ENCODE measurements at places on chromosomes 3 and 15.

DNA sequence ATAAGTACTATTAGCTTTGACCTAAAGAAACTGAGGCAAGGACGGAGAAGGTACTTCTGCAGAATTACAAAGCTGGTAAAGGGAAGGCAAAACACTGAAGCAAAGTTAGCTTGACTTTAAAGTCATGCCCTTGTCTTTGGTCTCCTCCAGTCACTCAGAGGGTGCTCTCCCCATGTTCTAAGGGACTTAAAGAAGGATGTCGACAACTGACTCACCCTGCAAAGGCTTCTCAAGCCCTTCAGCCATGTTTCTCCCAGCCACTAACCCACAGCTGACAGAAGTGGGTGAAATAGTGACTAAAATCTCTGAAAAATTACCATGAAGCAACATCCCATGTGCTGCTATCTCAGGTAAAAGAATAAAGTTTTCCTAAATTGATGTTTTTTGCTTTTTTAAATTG, 46.4 kb downstream of the SUCLG2 start:
- DNase-seq = no peak

DNA sequence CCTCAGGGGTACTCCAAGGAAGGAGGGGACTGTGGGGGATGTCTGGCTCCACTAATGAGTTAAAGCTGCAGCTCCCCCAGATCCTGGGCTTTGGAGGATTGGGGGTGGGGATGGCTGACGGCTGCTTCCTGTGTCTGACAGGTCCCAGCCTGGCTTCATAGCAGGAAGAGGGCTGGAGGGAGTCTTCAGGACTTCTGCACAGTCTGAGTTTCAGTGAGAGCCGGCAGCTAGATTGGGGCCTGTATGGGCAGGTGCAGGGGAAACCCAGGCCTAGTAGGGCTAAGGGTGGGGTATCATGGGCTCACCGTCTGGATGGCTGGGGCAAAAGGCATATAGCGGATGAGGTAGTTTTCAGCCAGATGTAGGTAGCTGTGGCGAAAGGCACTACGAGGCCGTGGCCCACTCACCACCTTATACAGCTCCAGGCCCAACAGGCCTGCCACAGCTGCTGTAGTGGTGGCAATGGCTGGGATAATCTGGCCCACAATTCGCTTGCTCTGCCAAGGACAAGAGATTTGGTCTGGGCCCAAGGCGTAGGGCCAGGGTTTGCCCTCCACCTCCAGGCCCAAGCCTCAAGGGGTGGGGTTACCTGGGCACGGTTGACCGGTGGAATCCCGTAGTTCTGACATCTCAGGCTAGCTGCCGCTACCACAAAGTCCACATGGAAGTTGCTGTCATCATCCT, 4.5 kb downstream of the INKA1 start:
- DNase-seq = peak; percentile 62

- no peak for DNase-seq
Measured at GRCh38 chr15:71469413-71469812, 340.9 kb upstream of the NR2E3 start.

DNA sequence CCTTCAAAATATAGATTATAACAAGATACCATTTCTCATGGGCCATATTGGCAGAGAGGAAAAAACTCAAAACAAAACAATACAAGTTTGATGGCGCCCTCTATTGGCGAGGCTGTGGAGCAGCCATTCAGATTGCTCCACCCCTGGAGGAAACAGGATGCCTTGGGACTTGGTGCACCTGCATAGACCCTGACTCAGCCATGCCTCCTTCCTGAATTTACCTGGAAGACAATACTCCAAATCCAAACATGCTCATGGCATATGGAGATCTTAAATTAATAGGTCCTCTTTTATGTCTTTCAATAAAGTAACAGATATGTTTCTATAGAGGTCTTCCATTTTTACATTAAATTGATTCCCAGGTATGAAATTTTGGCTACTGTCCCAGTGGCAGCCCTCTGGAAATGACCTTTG, 90.0 kb downstream of the APBA2 start:
- DNase-seq = peak; percentile 62

DNA sequence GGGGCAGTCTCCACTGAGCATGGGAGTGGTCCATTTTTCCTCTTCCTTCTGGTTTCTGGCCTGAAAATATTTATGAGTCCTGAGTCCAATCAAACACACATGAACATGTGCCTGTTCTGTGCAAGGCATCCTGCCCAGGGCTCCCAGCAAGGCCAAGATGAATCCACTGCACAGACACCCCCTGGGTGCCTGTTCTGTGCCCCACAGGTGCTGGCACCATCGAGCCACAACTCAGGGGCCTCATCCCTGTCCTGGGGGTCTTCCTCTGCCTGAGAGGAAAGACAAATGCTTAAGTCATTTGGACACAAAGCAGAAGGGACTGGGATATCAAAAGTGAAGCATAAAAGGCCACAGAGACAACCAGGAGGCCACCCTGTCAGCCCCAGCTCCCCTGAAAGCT, 87.4 kb upstream of the IQSEC1 start:
- DNase-seq = no peak

DNA sequence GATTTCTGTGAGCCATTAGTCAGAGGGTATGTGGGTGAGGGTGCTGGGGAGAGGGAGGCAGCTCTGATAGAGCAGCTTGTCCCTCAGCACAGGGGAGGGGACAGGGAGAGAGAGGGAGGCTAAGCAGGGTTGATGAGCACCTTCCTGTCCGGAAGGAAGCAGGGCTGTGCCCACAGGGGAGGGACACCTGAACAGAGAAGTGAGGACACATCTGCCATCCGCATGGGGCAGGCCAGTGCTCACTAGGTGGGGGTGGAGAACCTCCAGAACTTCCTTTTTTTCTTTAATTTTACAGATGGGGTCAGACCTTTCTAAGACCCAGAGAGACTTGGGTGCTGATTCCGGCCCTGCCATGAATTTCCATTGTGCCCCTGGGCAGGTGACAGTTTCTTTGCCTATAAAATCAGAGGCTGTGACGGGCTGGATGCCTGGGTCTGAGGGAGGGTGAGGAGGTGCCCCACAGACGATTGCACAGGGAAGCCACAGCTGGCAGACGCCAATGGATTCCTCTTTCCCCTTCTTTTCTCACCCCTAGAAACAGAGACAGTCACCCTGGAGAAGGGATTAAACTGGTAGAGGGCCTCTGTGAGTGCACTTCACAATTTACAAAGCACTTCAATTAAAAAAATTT, 4.1 kb upstream of the TGM5 start:
- DNase-seq = no peak

GRCh38 chr3:87088993-87089841, 98.3 kb upstream of the VGLL3 start:
- DNase-seq = peak; percentile 91

- DNase-seq = no peak
Measured at GRCh38 chr3:129764090-129764489, 129.4 kb downstream of the TMCC1 start.

DNA sequence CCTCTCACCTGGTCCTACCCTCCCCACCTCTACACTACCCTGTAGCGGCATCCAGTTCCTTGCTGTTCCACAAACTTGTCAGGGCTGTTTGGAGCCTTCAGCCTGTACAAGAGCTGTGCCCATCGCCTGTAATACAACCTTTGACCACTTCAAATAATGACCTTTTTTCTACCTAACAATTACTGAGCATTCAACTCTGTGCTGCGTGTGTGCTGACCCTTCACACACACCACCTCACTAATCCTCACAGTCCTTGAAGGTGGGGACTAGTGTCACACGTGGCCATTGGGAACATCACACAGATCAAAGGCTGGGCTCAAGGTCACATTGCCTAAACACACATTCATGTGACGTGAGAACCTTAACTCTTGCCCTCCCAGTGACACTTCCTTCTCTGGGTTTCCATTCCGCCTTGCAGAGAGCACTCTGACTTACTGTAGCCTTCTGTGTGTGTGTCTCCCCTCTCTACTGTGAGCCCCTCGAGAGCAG, 3.1 kb downstream of the C3orf20 start:
- DNase-seq = no peak

DNA sequence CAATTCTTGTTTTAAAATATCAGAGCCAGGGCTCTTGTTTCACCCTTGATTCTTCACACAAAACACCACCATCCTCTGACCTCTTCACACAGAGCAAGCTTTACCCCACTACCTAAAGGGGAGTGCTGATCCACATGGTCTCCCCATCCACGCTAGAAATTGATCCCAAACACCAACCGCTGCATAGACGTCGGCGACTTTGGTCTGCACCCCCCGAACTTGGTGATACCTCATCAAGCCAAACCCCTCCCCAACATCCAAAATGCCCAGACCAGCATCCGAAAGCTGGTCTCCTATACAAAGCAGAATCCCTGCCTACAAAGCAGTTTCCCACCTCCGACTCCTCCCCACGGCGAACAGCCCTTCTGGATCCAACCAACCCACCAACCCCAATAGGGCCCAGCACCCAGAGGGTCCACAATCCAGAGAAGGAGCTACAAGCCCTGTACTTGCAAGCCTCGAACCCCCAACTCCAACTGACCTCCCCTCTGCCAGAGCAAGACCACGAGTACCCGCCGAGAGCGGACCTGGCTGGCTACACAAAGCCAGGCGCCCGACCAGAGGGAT, 25.8 kb upstream of the MTHFS start:
- no peak for DNase-seq

DNA sequence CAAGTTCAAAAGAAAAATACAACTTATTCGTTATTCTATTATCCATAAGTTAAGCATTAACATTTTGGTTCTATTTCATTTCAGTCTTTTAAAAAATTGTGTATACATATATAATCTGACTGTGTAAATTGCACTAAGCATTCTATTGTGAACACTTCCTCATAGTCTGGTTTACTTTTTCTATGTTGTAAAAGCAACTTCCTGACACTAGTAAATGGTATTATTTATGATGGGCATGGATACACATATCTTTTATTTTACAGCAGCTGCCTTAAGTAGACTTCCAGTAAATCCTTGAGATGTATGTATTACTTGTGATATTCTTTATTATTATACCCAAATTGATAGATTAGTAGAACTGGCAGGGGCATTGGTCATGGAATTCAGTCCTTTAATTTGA, 58.2 kb downstream of the FNDC3B start:
- no peak for DNase-seq

DNA sequence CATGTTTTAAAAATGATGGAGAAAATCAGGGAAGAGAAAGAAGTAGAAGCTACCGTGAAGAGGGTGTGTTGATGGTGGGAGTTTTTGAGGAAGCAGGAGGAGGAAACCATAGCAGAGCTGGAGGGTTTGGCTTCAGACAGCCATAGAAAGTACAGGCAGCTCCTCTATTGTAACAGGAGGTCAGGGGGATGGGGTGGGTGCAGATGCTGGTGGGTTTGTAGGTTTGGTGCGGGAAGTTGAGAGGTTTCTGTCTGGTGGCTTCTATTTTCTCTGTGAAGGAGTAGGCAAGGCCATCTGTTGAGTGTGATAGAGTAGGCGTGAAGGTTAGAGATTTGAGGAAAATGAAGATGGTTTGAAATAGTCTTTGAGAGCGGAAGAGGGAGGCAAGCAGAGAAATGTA, 97.7 kb upstream of the TBC1D5 start:
- no peak for DNase-seq

DNA sequence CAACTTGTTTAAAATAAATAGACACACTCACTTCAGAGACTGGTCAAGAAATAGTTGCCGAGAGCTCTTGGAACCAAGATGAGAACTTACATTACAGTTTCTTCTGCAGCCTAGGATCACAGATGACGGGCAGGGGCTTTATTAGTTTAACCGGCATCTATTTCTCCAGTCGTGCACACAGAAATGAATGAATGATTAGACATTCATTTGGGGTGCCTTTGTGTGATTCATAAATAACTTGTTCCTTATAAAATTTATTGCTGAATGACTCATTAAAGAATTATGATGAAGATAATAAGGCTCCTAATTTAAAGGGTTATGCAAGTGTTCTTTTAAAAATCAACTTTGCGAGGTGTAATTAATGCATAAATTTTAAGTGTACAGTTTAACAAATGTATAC, 20.8 kb downstream of the NFKBIZ start:
- no peak for DNase-seq

DNA sequence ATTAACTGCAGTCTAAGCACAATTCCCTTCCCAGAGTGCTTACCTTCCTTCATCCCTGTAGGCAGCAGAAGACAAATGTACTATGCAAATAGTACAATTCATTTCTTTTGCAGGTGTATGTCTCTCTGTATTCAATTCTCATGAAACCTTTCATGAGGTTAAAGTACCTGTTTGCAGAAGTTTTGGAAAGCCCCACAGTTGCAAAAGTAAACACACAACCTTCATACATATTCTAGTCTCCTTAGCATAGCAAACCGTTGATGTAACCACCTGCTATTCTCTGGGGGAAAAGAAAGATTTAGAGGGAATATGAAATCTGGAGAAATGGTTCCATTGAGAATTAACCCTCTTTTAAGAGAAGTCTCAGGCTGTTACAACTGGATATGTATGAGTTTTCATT, 200.3 kb upstream of the SUCLG2 start:
- DNase-seq = no peak

GRCh38 chr3:123660900-123661299, 76.0 kb upstream of the HACD2 start:
- peak; percentile 99 for DNase-seq

DNA sequence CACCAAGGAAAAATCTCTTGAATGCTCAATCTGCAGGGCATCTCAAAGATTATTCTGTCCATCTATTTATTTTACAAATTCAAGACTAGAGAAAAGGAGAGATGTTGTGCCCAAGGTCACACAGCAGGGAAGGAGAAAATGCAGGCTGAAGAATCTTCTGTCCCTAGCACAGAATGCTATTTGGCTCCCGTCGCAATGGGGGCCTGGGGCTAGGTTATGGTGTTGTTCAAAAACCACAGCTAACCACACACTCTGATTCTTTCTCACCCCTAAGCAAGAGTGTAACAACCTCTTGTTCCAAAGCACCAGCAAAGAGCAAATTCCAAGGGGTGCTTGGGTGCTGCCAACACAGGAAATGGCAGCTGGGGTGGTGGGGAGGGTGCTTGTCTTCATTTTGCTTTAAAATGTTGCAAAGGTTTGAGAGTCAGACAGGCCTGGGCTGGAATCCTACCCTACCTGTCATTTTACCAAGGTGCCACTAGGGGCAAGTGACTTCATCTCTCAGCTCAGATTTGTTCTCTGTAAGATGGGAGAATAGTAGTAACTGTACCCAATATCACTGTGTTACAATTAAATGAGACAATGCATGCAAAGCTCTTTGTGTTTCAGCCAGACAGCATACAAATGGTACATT, 112.5 kb downstream of the ADAMTS9 start:
- DNase-seq = peak; percentile 35

DNA sequence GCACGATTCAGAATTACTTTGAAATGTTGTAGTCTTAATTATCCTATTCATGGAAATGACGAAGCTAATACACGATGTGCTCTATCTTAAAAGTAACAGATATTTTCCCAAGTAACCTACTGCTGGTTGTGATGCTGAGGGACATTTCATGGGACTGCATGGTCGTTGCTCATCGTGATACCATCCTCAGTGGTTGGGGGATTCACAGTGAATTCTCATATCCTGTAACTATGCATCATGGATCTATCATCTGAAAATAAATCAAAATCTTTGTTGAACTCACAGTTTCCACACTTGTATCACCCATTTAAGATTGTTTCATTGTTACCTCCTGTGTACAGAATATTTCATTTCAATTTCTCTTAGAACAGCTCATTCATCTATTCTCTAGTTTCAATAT, 84.7 kb downstream of the OPA1 start:
- DNase-seq = no peak

All from cardiac fibroblast (primary cell).